Mucosa of gallbladder (tissue), 1 donor: ENCODE measurements at places on chromosomes 2 and 18. TPM values are rescaled to one million over a fixed set of nuclear protein-coding genes. Genes with fewer than 3 reads are reported as not detected.

- DNase-seq: no peak
Observed at GRCh38 chr2:241603686-241604085, 33.3 kb downstream of the THAP4 start.

Gene SDC1
- total RNA-seq: 1,059 TPM

GRCh38 chr18:34901299-34901698, 139.9 kb upstream of the MAPRE2 start:
- DNase-seq: no peak

- DNase-seq: no peak
Observed at GRCh38 chr2:217366966-217367365, 507.1 kb upstream of the TNP1 start.

- DNase-seq: no peak
Observed at GRCh38 chr2:176534798-176535466, 265.7 kb downstream of the MTX2 start.

DNA sequence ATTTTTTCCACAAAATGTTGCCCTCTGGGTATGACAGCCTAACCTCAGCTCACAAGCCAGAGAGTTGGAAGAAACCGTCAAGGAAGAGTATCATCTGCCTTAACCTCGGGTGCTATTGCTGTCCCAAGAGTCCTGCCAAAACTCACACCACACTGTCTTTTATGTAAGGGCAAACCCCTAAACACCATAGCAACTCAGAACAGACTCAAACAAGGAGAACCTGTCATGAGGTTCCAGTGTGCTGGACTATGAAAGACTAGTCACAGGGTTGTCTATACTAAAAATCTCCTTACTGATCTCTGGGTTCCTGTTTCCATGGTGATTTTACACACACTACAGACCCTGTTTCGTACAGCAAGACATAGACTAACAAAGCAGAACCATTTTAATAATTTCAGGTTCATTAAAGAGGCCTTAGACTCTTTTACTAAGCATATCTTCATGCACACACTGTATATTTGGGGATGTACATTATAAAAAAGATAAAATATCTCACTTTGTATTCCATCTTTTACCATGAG, 159.8 kb downstream of the PKP4 start:
- DNase-seq: no peak

- no peak for DNase-seq
Observed at GRCh38 chr2:99827296-99827999, 314.9 kb downstream of the AFF3 start.

Gene COPS8
- total RNA-seq: 48.1 TPM

Gene SLC5A7
- total RNA-seq: 0.20 TPM

GRCh38 chr2:240284503-240285259, 144.2 kb upstream of the OTOS start:
- DNase-seq: no peak

DNA sequence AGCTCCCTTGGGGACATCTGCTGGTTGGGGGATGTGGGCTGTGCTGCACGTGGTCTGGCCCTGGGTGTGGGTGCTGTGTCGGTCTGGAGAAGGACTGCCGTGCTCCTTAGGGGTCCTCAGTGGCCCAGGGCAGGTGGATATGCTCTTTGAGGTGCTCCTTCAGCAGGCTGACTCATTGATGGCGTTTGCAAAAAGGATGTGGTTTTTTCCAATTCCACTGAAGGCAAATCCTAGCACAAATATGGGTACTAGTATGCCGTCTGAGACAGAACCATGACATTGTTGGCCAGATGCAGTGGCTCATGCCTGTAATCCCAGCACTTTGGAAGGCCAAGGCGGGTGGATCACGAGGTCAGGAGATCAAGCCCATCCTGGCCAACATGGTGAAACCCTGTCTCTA, 3.3 kb downstream of the PPP1R7 start:
- DNase-seq: no peak

DNA sequence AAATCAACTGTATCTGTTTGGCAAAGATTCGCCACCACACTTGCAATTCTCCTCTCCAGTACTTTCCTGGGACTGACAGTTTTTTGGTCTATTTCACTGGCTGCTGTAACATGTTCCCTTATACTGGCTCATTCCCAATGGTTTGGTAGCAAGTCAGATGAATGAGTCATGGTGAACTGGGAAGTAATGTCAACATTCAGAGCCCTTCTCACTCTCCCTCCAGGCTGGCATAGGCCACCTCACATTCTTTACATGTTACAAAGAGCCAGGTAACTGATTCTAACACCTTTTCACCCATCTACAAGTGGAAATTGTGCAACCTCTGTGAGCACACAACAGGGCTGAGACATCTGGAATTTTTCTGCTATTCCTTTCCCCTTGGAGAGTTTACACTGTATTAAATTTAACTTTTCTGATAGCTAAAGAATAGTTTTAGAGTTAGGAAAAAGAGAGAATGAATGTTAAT, 111.3 kb upstream of the TLK1 start:
- DNase-seq: peak; percentile 59

DNA sequence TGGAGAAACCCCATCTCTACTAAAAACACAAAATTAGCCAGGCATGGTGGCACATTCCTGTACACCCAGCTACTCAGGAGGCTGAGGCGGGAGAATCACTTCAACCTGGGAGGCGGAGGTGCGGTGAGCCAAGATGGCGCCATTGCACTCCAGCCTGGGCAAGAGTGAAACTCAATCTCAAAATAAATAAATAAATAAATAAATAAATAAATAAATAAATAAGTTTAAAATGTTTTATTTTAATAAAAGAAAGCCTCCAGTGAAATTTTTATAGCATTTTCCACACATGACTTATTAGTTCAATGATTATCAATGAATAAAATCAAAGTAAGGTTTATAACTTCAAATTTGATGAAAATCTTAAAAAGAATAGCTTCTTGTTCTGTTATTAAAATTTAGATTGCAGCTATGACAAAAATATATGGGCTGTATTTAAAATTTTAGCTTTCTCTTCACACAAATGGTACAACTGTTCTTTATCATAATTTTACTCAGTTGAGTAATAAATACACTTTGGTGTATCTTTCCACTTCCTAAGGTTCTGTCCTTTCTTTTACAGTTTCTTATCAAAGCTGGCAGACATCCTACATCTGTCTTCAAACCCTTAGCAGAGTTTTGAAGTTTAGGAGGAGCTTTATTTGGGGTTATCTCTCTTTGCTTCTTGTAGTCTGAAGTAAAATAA, 78.4 kb upstream of the ZSWIM2 start:
- DNase-seq: no peak

Gene MOCOS
- total RNA-seq: 7.5 TPM

GRCh38 chr2:64649013-64649484, 4.7 kb downstream of the SERTAD2 start:
- DNase-seq: no peak

Gene ST8SIA5
- total RNA-seq: 0.29 TPM

- no peak for DNase-seq
Observed at GRCh38 chr2:99975386-99975785, 167.0 kb downstream of the AFF3 start.

Gene HRH4
- total RNA-seq: not detected

Gene WDR7
- 20.4 TPM for total RNA-seq
